ENCODE measurements at places on chromosomes 1 and 21.

GRCh38 chr1:187853505-187853904 is 1024.8 kb downstream of the PLA2G4A start:
- DNase-seq: no peak

DNA sequence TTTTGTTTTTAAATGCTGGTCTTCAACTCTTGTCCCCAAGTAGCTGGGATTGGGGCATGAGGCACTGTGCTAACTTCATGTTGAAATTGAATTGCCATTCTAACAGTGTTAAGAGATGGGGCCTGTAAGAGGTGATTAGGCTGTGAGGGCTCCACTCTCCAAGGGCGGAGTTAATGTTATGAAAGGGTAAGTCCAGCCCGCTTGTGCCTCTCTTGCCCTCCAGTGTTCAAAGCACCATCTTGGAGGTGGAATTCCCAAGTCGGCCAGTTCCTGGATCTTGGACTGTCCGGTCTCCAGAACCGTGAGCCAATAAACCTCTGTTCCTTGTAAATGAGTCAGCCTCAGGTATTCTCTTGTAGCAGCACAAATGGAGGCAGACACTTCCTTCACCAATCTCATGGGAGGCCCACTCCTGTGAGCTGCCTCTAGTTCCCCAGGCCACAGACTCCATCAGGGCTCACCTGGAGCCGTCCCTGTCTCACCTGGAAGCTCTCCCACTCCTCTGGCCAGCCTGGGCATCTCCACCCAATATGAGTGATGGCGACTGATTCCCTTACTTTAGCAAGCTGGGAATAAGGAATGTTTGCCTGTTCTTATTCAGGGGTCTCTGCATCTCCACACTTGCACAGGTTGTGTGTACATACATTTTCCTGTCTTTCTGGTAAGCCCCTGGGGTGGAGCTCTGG is 15.5 kb downstream of the IBA57 start:
- no peak for DNase-seq

DNA sequence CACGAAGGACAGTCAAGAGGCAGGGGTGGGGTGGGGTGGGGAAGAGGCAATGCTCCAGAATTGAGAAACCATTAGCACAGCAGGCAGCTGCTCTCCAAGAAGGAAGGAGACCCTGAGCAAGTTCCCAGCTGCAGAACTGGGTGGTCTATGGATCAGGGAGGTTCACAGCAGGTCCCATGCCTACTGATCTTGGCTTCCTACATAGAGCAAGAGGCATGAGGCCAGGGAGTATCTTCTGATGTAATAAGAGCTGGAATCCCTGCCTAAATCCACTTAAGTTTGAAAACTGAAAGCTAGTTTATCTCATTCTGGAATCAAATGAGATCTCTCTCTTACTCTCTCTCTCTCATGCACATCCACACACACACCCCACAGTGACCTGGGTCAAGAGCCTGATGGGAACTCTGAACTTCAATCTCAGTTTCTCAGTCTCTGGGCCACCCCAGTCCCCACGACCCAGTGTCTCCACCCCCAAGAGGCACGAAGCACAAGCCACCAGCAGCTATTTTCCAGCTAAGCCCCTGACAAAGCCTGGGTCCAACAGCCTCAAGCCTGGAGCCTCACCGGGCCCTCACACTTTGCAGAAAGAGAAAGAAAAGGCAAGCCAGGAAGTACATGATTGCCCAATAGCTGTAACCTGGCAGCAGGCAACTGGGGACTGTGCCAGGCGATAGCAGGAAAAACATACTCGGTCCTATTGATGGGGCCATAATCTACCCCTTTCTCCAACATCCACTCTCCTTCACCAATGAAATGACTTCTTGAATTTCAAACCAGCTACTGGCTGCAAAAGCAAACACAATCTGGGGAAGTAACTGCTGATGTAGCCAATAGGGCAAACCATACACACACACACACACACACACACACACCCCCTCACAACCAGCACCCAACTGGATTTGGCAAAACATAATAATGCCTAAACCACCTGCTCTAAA is 2.2 kb downstream of the NUAK2 start:
- DNase-seq: no peak

DNA sequence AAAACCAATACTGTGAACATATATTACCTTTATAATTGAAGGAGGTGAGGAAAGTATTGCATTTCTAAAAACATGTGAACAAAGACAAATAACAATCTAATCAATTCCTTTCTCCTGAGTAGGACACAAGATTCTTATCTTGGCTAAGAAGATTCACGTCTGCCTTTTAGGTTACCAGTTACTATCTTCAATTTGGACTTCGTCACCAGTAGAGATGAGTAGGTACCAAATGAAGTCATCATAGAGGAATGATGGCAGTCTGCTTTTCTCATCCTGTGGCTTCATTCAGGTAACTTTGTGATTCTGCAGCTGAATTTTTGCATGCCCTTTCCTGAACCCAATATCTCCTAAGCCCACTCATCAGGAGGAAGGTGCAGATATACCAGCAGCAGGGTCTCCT is 32.4 kb downstream of the ASTN1 start:
- DNase-seq: no peak

GRCh38 chr1:118137900-118138299 is 47.1 kb downstream of the SPAG17 start:
- no peak for DNase-seq

DNA sequence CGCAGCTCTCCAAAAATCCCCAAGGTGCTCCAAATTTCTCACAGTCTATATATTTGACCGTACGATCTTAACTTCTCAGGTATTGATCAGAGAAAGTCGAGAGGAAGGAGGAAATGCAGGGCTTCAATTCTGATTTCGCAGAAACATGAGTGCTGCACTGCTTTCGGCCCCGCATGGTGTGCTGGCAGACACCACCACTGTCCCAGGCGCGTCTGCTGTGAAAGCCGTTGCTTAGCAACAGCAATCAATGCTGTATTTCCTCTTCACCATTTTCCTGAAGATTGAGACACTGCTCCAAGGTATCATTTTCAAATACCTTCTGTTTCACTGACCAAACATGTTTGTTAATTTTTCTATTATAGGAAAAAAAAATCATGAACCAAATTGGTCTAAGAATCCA is 296.3 kb downstream of the SMYD3 start:
- DNase-seq: no peak

- no peak for DNase-seq
These were observed 54.7 kb downstream of the PACC1 start for GRCh38 chr1:212359794-212360479.

- DNase-seq: no peak
These were observed 117.8 kb downstream of the TNFSF18 start for GRCh38 chr1:172932981-172933380.

DNA sequence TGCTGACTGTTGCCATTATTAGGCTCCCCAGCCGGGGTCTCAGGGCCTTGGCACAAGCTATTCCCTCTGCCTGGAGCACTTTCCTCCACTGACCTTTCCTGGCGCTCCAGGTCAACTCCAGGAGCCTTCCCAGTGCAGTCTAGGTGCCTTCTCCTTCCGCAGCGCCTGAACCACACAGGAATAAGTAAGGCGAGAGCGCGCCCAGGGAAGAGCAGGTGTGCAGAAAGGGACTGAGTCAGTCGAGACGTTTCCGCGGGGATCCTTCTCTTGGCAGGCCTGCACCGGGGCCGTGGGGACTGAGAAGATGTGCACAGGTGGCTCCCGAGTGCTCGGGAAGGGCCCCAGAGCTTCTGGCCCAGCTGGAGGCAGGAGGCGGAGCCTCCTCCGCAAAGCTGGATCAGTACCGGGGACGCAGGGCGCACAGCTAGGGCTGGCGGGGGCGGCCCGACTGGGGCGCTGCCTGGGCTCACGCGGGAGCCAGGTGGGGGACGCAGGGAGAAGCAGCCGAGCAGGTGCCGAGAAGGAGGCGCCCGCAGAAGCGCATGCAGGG is 765 bp upstream of the BMP8A start:
- DNase-seq: no peak

GRCh38 chr1:25677193-25677773 is 60.7 kb downstream of the MAN1C1 start:
- DNase-seq: no peak

DNA sequence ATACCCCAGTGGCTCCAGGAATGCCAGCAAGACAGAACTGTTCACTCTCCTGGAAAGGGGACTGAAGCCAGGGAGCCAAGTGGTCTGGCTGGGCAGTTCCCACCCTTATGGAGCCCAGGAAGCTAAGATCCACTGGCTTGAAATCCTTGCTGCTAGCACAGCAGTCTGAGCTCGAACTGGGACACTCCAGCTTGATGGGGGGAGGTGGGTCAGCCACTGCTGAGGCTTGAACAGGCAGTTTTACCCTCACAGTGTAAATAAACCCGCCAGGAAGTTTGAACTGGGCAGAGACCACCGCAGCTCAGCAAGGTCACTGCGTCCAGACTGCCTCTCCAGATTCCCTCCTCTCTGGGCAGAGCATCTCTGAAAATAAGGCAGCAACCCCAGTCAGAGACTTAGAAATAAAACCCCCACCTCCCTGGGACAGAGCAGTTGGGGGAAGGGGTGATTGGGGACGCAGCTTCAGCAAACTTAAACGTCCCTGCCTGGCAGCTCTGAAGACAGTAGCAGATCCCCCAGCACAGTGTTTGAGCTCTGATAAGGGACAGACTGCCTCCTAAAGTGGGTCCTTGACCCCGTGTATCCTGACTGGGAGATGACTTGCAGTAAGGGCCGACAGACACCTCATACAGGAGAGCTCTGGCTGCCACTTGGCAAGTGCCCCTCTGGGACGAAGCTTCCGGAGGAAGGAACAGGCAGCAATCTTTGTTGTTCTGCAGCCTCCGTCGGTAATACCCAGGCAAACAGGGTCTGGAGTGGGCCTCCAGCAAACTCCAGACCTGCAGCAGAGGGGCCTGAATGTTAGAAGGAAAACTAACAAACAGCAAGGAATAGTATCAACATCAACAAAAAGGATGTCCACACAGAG is 568.4 kb downstream of the PLA2G4A start:
- DNase-seq: no peak

- DNase-seq: no peak
These were observed 12.3 kb upstream of the RASSF5 start for GRCh38 chr1:206495011-206495461.

DNA sequence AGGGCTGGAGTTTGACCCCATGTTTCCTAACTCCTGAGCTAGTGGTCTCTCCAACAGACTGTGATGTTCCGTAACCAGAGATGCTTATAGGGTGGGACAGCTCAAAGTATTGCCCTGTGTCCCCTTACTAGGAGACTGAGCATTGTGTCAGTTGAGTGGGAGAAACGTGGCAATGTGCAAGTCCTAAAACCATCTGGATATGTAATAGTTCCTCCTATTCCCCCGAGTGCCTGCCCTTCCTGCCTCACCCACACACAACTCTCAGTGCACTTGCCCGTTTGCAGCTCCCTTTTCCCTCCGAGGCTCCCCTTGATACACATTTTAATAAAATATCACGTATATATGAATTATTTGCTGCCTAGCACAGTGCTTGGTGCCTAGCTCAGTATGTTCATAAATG is 3.4 kb downstream of the PIGV start:
- DNase-seq: no peak

DNA sequence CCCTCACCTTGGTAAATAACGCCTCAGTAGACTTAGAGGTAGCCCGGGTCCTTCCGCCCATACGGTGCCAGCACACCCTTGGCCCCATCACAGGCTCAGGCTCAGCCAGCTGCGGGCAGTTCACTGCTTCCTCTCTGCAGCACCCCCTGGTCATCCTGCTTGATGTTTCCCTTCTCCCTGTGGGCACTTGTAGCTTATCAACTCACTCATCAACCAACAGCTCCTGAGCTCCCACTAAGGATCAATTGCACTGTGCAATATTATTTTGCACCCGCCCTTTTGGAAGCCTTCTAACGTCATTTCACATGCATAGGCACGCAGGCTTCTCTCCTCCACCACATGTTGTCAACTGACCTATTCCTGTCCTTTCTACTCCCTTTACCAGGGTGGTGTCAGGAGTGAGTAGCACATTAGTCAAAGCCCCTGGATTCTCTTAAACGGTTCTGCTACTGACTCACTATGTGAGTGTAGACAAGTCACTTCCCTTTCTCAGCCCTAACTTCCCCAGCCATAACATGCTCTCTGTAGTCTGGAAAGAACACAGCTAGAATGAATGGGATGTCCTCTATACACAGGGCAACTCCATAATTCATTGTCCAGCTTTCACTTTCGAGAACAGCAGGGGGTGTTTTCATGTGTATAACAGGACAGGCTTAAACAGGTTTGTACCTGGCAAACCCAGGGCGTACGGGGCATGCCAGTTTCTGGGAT is 47.1 kb upstream of the IRF2BP2 start:
- no peak for DNase-seq

DNA sequence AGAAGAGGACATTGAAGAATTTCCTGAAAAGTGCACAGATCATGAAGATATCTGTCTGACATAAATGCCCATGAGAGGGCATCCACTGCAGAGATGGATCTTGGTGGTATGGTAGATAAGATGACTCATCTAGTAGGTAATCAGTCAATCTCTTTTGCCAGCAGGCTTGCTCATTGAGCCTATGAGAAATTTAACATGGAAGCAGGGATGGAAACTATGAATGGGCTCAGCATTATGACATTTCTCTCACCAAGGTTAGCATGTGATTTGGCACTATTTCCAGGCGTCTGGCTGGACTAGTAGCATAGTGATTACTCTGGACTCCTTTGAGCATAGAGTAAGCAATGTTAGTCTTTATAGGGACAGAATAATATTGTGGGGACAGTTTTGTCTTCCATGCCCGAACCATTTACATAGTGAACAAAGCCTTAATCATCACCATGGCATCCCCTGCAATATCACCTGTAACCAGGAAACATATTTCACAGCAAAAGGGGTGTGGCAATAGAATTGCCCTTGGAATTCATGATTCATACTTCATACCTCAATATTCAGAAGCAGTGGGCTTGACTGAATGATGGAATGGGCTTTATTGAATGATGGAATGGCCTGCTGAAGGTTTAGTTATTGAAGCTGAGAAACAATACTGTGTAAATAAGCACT is 7.3 kb downstream of the OR2C3 start:
- no peak for DNase-seq

DNA sequence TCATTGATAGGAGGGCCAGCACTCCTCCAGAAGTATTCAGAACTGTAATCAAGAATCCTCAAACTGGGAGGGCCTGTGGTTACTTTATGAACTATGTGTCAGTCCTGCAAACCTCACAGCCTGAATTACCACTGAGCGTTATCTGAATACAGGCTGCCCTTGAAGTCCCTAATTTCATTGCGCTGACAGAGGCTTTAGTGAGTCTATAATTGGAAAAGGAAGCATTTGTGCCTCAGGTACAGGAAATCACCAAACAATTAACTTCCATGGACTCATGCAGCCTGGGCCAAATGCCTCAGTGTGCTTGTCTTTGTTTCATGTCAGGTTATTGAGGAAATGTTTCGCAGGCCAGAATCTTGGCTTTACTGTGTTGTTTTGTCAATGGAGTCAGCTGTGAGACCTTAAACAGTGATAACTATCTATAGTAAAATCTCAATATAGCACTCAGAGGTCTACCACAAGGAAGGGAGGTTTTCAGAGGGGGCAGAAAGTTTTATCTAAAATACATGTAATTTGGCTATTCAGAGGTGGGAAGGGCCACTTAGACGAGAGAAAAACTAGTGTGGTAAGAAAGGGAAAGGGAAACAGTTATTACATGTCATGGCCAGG is 32.9 kb upstream of the DOCK7 start:
- DNase-seq: no peak

Measured in stimulated activated CD8-positive, alpha-beta memory T cell treated with anti-CD3 and anti-CD28 coated beads, Interleukin-15, amount 100 ng/mL, for 1 hour (primary cell).